ENCODE measurements at places on chromosomes 13 and 19.

DNA sequence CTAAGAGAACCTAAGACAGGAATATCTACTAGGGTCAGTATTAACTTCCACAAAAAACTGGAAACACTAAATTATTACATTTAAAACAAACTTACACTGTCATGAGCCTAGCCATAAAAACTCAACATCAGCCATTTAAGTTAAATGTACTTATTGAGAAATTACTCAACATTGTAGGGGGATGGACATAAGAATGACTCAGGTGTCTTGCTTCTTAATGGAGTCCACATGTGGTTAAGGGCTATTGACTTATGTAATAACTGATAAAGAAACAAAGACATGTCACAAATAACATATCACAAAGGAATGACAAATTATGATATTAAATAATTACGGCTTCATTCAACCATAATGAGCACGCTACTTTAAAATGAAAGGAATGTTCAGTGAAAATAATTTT lies 36.2 kb downstream of the CLDN10 start:
- peaks cover 11% of the 10 kb centered on the region for H3K4me1 ChIP-seq
- H3K4me3 ChIP-seq, result no peak overlapping the region
- DNase-seq, result peak; percentile 43
- H3K27me3 ChIP-seq, result no peaks in the 10 kb centered on the region

- H3K27me3 ChIP-seq, result no peaks in the 10 kb centered on the region
- peak; percentile 18 for DNase-seq
- H3K4me1 ChIP-seq, result no peaks in the 10 kb centered on the region
- no peak overlapping the region for H3K27ac ChIP-seq
- no peak overlapping the region for H3K4me3 ChIP-seq
These were observed 101.3 kb downstream of the ARHGEF7 start for GRCh38 chr13:111216166-111216960.

GRCh38 chr13:109152941-109153340 lies 523.5 kb downstream of the MYO16 start:
- peaks cover 57% of the 10 kb centered on the region for H3K4me1 ChIP-seq
- no peaks in the 10 kb centered on the region for H3K36me3 ChIP-seq
- DNase-seq, result no peak
- no peak overlapping the region for H3K4me3 ChIP-seq

GRCh38 chr19:47479701-47480503 lies 4.1 kb downstream of the KPTN start:
- H3K4me1 ChIP-seq, result no peaks in the 10 kb centered on the region
- H3K27ac ChIP-seq, result no peak overlapping the region
- no peaks in the 10 kb centered on the region for H3K36me3 ChIP-seq

DNA sequence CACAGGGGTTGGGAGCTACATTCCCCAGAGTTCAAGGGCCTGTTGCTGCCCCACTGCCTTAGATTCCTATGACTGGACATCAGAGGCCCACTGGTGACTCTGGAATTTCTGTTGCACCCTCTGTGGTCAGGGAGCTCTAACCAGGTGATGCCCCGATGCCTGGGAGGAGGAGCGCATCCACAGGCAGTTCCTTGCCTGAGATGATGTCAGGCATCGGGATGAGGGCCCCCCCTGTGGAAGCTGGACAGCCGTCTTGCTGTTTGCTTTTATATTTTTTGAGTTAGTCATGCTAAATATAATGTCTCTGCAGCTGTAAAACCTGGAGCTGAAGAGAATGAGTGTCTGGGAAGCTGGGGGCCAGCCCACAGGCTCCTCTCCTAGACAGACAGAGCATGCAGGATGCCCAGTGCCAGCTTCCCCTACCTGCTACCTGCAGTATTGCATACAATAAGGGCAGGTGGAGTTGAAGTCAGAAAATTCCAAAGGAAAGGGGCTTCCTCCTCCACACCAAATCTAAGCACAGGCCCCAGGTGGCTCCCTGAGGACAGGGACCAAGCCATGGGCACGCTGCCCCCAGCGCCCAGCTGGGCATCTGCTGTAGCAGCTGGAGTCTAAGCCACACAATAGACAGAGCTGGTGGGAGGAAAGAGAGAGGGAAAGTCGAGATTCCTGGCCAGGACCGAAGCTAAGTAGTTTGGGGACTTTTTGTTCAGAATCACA lies 16.2 kb downstream of the COL4A2 start:
- H3K27me3 ChIP-seq, result no peaks in the 10 kb centered on the region
- H3K36me3 ChIP-seq, result no peaks in the 10 kb centered on the region
- H3K4me1 ChIP-seq, result peaks cover 37% of the 10 kb centered on the region
- H3K4me3 ChIP-seq, result no peak overlapping the region
- peak; percentile 73 for DNase-seq

DNA sequence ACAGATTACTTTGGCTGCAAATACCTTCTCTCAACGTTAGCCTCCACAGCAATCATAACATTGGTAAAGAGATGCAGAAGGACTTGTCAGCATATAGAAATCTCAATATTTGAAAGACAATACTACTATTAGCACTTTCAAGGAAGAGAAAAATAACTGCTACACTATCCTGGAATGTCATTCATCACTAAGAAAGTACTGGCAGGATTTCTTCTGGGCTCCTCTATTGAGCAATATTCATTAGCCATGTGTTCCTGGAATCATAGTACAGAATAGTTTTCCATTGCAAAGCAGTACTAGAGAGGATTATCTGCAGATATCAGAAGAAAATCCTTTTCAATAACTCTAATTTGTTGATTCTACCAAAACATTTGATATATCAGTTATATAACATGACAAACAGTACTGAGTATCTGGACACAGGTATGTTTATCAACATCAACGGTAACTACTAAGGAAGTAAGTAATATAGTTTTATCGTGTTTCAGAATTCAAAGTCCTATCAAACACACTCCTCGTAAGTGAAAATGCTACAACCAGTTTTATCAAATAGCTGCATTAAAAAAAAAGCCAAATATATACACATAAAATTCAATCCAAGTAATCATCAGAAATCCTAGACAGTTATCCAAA lies 27.3 kb downstream of the INTS6 start:
- H3K27me3 ChIP-seq, result no peaks in the 10 kb centered on the region
- no peak overlapping the region for H3K4me3 ChIP-seq
- H3K27ac ChIP-seq, result no peak overlapping the region
- H3K4me1 ChIP-seq, result peaks cover 8% of the 10 kb centered on the region
- peaks cover 10% of the 10 kb centered on the region for H3K36me3 ChIP-seq
- no peak for DNase-seq

- no peaks in the 10 kb centered on the region for H3K4me1 ChIP-seq
- no peak overlapping the region for H3K4me3 ChIP-seq
- no peaks in the 10 kb centered on the region for H3K36me3 ChIP-seq
- no peak for DNase-seq
- H3K27me3 ChIP-seq, result no peaks in the 10 kb centered on the region
These were observed 5.3 kb downstream of the F7 start for GRCh38 chr13:113110852-113111315.

DNA sequence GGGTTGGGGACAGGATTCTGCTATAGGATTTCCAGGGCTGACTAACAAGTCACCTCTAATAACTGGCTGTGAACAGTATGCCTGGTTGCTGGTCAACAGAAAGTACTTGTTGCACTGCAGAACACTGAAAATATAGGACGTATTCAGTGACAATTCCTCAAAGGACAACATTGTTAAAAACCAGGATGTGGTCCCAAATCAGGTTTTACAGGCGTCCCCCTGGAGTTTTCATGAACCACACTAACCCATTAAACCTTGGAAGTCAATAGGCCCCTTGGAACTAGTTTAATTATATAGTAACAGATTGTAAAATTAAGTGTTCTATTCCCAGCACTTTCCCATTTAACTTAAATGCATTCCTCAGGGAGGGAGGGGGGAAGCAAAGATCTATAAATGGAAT lies 495.4 kb downstream of the TBC1D4 start:
- peaks cover 28% of the 10 kb centered on the region for H3K4me1 ChIP-seq
- no peaks in the 10 kb centered on the region for H3K27me3 ChIP-seq
- H3K4me3 ChIP-seq, result no peak overlapping the region
- peak; percentile 19 for DNase-seq

DNA sequence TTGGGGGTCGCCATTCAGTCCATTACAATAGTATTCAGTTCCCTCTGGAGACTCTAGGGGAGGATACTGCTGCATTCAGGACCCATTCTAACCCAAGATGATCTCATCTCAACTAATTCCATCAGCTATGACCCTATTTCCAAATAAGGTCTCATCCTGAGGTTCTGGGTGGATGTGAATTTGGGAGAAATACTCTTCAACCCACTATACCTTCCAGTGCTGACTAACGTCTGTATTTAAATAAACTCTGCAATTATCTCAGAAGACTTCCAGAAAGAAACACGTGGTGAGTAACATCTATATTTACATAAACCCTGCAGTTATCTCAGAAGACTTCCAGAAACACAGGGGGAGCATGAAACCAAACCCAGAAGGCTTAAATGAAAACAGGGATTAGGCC lies 1300.7 kb downstream of the PCDH9 start:
- H3K27ac ChIP-seq, result no peak overlapping the region
- no peaks in the 10 kb centered on the region for H3K36me3 ChIP-seq
- DNase-seq, result no peak
- no peak overlapping the region for H3K4me3 ChIP-seq
- H3K27me3 ChIP-seq, result no peaks in the 10 kb centered on the region
